ENCODE measurements at places on chromosomes 3 and 15. TPM values are rescaled to one million over a fixed set of nuclear protein-coding genes. Genes with fewer than 3 reads are reported as not detected.

The P2RY14 gene
- polyA plus RNA-seq: 4.7 TPM

DNA sequence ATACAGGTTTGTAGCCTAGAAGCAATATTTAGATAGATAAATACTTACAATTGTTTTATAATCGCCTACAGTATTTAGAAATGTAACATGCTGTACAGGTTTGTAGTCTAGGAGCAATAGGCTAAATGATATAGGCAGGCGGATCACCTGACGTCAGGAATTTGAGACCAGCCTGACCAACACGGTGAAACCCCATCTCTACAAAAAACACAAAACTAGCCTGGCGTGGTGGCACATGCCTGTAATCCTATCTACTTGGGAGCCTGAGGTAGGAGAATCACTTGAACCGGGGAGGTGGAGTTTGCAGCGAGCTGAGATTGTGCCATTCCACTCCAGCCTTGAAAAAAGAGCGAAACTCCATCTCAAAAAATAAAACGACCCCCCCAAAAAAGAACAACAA lies 375.2 kb upstream of the EPHA3 start:
- no peak for DNase-seq

DNA sequence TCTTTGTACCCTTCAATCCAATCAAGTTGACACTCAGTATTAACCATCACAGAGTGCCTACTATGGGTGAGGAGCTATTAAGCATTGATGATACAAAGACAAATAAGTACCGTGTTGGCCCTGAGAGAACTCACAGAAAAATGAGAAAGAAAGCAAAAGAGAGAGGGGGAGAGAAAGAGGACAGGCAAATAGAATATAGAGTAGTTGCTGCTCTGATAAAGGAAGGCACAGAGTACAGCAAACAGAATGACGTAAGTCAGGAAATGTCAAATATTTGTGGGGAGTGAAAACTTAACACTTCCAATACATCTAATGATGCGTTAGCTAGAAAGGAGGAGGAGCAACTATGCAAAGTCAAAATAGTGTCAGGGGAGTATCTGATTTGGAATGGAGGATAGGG lies 320.6 kb upstream of the KCNH8 start:
- no peak for DNase-seq

GRCh38 chr3:177467247-177467985 lies 270.1 kb upstream of the TBL1XR1 start:
- DNase-seq: no peak

GRCh38 chr15:66670762-66671580 lies 31.1 kb upstream of the SMAD6 start:
- DNase-seq: no peak

- DNase-seq: peak; percentile 8
These were observed 27.4 kb upstream of the SNTN start for GRCh38 chr3:63624941-63625560.

All from urinary bladder (tissue), 4 donors.